ENCODE measurements at places on chromosomes 5 and 9.

- no peak for DNase-seq
Measured at GRCh38 chr5:167378894-167379723, 912.3 kb upstream of the WWC1 start.

DNA sequence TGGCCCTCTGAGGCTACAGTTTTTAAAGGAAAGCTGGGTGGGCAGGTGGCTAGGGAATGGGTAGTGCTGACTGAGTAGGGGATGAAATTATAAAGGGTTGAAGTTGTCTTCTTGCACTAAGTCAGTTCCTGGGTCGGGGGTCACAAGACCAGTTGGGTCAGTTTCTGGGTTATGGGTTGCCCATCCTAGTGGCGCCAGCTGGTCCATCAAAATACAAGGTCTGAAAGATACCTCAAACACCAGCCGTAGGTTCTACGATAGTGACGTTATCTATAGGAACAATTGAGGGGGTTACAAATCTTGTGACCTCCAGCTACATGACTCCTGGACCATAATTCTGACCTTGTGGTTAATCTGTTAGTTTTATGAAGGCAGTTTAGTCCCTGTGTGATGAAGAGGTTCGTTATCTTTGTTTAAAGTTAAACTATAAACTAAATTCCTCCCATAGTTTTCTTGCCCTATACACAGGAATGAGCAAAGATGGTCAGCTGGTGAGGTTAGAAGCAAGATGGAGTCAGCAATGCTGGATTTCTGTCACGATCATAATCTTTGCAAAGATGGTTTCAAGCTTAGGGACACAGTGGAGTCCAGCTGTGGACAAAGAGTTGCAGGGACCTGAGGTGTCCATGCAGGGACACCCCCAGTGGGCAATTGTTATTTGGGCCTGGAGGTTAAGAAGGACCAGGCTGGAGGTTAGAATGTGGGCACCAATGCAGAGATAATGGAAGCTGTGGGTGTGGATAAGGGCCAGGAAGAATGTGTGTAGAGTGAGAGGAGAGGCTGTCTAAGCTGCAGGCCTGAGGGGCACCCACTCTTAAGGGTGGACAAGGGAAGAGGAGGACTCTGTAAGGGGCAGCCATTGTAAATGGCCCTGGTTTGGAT lies 14.0 kb upstream of the CREBRF start:
- no peak for DNase-seq

DNA sequence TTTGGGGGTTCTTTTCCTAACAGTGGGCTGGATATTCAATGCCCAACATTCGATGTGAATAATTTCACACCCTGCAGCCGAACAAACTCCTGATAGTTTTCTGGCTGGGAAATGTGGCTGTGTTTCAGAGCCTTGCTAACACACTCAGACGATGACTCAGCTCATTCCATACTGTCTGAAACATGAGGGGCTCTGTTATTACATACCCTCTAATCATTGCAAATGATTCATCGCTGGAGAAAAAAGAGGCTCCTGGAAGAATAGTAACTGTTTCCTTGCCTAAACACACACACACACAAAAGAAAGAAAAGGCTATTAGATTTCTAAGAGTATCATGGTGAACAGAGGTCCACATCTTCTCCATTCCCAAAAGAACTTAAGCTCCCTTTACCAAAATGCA lies 75.8 kb downstream of the OXCT1 start:
- DNase-seq = no peak

DNA sequence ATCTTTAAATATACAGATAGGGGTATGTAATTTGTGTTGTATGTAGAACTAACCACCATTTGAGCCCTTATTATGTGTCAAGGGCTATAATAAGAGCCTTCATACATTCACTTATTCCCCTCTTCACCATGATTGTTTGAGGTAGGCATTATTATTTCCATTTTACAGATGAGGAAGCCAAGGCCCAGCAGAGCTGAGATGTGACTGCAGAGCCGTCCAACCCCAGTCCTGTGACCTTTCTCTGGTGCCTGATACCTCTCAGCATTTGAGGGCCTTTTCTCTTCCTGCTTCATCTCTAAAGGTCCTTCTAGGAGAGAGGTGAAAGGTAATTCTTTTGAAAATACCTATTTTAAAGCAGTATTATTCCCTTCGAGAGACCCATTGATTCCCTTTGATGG lies 37.3 kb downstream of the PIP5K1B start:
- DNase-seq = no peak

GRCh38 chr5:10030219-10030831 lies 219.4 kb downstream of the ATPSCKMT start:
- no peak for DNase-seq

DNA sequence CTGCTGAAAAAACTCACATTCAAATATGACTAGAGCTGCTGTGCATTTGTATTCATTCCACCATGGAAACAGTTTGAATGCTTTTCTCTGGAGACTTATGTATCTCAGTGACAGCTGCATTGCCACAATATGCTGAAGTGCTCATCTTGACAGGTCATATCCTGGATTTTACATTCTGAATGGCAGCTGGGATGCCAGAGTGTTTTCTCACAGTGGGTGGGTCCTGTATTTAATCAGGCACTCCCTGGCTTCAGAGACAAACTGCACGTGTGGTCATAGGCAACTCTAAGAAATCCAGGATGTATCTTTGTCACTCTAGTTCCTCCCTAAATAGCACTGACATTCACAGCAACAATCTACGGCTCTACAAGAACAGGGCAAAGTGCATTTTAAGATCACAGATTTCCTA lies 75.6 kb downstream of the ST8SIA4 start:
- DNase-seq = peak; percentile 33

GRCh38 chr9:134403682-134404301 lies 77.5 kb downstream of the RXRA start:
- DNase-seq = peak; percentile 60

DNA sequence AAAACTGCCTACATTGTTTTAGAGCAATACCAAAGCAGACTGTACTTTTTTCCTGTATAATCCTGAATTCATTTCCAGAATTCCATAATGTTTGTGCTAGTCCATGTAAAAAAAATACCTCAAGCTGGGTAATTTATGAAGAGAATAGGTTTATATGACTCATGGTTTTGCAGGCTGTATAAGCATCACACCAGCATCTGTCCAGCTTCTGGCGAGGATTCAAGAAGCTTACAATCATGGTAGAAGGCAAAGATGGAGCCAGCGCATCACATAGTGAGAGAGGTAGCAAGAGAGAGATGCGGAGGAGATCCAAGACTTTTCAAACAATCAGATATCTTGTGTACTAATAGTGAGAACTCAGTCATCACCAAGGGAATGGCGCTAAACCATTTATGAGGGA lies 280.3 kb upstream of the CDH9 start:
- no peak for DNase-seq

- no peak for DNase-seq
Measured at GRCh38 chr9:14133394-14133793, 180.5 kb downstream of the NFIB start.

- no peak for DNase-seq
Measured at GRCh38 chr9:14418941-14419937, 105.3 kb upstream of the NFIB start.

DNA sequence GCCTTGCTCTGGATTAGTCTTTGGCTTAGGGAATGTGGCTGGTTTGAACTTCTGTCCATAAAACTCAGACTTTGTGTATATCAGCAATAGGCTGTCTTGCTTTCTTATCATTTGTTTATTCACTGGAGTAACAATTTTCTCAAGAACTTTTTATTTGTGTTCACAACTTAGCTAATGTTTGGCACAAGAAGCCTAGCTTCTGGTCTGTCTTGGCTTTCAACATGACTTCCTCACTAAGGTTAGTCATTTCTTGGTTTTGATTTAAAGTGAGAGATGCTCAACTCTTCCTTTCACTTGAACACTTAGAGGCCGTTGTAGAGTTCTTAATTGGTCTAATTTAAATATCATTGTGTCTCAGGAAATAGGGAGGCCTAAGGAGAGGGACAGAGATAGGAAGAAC lies 4.9 kb downstream of the FBXO38 start:
- no peak for DNase-seq

DNA sequence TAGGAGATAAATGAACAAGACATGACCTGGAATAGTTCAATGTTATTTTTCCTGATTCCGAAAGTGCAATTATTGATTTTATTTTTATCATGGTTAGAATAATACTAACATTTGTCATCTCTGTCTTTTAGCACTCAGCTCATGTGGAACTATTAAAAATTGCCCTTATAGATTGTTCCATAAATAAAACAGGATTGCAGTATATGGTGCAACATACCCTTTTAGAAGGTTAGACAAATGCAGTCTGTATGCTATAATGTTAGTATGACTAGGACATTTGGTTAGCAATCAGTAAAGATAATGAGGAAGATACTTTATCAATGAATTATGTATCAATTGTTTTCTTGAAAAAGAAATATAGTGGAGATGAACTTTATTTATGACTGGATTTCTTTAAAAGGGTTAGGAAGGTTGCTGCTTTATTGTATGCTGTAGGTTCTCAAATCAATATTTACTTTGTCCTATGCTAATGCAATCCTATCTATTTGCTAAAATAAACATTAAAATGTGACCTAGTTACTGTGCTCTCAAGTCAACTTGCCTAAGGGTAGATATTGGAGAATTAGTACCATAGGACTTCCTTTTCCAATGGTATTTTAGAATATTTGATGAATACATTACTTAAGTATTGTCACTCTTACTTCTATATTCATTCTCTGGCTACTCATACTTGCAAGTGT lies 348.9 kb upstream of the ISL1 start:
- DNase-seq = no peak

DNA sequence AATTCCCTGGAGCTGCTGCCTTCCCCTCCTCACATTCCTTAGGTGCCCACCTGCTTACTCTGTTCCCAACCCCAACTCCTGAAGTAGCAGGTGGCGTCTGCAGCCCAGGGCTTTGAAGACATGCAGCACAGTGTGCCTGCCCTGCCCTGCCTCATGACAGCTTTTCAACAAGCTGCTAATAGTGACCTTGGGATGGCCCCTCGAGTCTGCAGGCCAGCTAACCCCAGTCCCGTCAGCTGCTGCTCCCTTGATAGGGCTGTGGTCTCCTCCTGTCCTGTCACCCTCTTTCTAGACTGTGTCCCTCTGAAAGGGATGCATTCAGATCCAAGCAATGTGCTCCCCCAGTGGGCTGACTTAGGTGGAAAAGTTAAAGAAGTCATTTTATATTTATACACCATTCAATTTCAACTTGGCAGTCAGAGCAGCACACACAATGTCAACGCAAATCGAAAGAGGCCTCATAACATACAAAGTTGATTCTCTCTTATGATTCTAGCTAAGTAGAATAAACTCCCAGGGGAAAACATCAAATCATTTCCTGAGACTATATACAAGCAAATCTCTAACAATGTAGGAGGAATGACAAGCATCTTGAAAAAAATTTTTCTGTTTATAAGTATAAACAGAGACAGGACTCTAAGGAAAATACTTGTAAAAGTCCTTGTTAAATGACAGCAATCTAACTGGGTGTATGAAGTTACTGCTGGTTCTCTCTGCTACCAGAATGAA lies 37.9 kb downstream of the ADRB2 start:
- no peak for DNase-seq

- DNase-seq = no peak
Measured at GRCh38 chr9:129398101-129398960, 220.3 kb upstream of the IER5L start.

DNA sequence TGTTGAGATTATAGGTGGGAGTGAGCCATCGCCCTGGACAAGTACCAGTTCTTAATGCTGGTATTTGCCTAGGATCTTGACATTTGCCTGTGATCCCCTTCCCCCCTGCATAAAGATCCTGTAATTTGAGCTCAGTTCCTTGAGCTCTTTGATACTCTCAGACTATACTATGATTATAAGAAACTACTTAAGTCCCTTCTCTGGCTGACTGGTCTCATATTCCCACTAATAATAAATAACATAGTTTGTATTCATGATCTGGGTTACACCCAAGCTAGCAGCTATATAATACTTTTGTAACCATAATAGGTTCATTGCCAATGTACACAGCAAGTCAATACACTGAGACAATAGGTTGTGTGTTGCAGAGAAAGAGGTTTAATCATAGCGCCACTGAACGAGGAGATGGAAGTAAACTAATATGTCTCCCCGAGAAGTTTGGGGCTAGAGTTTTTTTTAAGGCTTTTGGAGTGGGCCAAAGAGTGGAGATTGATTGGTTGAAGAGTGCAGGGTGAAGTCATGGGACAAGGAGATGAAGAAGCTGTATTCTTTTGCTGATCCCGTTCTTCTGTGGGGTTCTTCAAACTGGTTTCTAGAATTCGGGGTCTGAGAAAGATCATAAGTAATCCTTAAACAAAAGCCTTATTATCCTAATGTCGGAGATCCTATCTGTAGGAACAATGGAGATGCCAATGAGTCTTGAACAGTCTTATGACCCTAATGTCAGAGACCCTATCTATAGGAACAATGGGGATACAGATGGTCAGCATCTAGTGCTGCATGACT lies 20.7 kb upstream of the SHOC1 start:
- no peak for DNase-seq

DNA sequence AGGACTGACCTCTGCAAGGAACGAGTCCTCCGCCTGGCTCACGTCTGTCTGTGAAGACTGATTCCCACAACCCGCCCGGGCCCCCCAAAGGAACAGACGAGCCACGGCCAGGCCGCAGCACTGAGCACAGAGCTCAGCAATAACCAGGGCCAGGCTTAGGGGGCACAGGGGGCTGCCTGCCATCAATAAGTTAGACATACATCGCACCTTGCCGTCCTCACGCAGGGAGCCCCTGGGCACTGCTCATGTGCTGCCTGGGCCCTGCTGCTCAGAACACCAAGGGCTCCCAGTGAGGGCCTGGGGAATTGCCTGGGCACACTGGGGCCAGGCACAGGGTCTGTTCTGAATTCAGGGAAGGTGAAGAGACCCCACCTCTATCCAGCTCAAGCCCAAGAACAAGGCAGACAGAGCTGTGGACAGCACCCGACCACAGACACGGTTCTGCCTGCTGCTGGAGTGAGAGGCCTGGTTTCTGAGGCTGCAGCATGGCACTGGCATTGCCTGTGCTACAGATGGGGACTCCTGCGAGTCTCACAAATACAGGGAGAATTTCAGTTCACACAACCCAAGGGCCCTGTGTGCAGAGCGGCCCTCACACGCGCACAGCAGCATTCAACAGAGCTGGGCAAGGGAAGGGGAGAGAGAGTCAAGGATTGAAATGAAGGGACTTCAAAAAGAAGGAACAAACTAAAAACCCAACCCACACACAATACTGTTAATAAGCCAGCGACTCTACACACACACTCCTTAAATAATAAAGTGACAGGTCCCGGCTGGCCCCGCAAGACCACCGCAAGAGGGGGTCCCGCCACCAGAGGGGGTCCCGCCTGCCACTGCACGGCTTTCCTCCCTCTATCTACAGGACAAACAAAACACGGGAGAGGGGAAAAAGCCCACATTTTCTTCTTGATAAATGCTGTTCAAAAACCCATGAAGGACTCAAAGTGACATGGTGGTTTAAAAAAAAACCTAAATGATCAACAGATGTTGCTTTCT lies 32.0 kb downstream of the PRRT1B start:
- no peak for DNase-seq

GRCh38 chr9:13717322-13718054 lies 438.0 kb upstream of the MPDZ start:
- no peak for DNase-seq

GRCh38 chr9:26210338-26210851 lies 532.2 kb upstream of the TUSC1 start:
- no peak for DNase-seq

All from GM06990 (cell line).